ENCODE measurements at places on chromosomes 12 and 14.

- no peak for DNase-seq
These were observed 210.9 kb downstream of the MED13L start for GRCh38 chr12:116066381-116067230.

DNA sequence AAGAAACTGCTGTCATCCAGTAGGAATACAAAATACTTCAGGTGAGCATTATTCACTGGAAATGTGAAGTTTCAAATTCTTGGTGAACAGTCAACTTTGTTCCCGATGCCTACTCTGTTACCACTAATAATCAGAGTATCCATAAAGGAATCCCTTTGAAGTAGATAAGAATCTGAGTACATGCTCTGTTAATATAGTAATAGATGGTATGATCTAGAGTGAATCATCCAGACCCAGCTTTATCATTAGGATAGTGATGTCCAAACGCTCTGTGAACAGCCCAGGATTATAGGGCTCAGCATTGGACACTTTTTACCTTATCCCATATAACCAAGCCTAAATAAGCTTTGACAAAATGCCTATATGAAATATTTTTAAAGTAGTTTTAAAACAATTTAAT lies 33.3 kb downstream of the PPP2R3C start:
- no peak for DNase-seq

DNA sequence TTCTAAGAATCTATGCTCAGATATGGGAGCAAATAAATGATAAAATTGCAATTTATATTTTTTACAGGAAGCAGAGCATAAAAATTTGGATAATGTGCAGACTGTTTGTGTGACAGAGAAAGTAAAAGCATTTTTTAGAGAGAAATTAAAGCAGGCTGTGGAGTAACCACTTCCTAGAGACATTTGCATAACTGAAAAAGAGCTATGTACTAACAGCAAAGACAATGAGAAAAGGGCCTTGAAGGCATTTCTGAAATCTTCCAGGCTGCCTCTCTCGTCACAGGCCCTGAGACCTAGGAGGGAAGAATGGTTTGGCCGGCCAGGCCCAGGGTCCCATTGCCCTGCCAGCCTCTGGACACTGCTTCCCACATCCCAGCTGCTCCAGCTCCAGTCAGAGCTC lies 247.2 kb downstream of the ALX1 start:
- no peak for DNase-seq

DNA sequence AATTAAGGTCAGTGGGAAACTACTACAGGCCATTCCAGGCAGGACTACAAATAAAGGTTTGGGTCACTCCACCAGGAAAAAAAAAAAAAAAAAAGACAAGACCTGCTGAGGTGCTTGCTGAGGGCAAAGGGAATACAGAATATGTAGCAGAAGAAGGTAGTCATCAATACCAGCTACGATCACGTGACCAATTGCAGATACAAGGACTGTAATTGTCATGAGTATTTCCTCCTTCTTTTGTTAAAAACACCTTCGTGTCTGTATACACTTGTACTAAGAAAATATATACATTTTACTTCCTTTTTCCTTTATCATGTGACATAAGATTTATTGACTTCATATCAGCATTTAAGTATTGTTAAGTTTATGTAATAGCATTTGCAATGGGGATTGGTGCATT lies 19.2 kb downstream of the GYS2 start:
- no peak for DNase-seq

DNA sequence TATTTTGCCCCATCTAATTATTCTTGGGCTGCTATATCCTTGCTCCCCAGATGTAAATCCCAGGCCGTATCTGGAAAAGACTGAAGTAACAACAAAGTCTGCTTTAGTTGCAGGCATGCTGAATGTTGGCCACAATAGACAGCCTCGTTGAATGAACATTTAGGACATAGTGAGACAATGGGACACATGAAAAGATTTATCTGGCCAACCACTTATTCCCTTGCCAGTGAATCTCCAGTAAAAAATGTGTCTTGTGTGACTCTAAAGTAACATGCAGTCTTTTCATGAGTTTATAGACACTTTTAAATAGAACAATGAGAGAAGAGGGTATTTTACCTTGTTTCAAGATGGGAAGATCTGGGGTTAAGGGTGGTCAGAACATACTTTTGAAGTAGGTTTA lies 60.2 kb upstream of the STXBP6 start:
- no peak for DNase-seq

DNA sequence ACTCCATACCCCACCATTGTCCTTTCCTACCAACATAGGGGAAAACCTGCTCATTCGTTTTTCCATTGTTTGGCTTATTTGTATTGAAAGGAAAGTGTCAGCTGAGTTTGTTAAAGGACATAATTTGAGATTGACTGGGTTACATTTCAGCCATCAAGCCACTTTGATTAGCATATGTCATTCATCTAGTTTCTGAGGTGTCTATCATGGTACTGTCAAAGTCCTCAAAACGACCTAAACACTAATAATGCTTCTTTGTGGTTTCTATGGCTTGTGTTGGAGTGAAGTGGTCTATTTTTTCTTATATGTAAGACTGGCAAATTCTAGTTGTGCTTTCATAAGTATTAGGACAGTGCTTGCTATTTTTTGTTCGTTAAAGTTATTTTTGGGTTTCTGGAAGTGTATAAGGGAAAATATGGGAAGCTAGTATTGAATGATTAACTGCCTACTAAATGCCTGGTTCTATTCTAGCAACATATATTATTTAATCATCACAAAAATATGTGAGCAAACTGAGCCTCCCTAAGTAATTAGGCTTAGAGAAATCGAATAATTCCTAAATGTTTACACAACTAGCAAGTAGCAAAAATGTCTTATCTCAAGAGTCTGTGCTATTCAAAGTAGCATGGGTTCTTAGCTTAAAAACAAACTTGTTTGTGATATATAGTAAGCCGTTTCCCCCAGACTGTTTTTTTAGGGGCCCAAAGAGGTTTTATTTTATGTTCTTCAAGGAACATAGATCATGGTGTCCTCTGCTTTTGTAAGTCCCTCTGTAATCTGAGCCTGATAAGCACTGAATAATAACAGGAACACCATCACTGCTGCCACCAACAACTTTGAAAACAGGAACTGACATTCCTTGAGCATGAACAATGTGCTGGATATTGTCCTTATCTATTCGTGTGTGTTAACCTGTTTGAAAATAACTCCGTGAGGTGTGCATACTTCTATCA lies 67.1 kb downstream of the DERA start:
- DNase-seq = no peak
